A549 treated with Hydrocortisone at 1 μM for 4 hours (cell line): ENCODE measurements at places on chromosomes 16 and 17. TPM values are rescaled to one million over a fixed set of nuclear protein-coding genes. Genes with fewer than 3 reads are reported as not detected.

GABARAP gene
- total RNA-seq = 685 to 777 TPM (median 698 TPM) in 5 replicates

NEUROD2 gene
- total RNA-seq = not detected in 5 replicates

PPP1R1B gene
- total RNA-seq = 0.12 to 0.18 TPM (median 0.13 TPM) in 4 of 5 replicates, not detected in the other

METRNL gene
- 26.6 to 37.6 TPM (median 32.8 TPM) in 5 replicates for total RNA-seq

TP53TG3F gene
- total RNA-seq = 0.08 to 0.25 TPM (median 0.17 TPM) in 5 replicates

PTX4 gene
- total RNA-seq = not detected in 5 replicates

KIFC3 gene
- total RNA-seq = 115 to 142 TPM (median 135 TPM) in 5 replicates

KRT222 gene
- 0.31 to 0.58 TPM (median 0.43 TPM) in 4 of 5 replicates, not detected in the other for total RNA-seq

NACA2 gene
- 0.15 TPM in 1 of 5 replicates, not detected in the others for total RNA-seq
